ENCODE measurements at places on chromosomes 7 and 10.

DNA sequence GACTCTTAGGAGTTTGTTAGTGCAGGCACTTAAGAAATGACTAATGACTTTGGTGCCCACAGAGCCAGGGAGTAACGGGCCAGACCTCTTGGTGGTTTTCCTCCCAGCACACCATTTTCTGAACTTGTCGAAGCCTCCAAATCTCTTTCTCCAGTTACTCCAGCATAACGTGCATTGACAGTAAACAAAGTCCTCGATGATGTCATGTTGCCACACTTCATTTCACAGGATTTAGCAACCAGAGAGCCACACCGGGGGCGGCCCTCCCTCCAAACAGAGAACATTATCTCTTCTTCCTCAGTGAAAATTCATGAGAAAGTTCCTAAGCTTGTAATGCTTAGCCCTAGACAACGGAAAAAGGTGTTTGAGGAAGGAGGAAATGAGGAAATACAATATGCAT is 4.0 kb upstream of the SVOPL start:
- DNase-seq: no peak

DNA sequence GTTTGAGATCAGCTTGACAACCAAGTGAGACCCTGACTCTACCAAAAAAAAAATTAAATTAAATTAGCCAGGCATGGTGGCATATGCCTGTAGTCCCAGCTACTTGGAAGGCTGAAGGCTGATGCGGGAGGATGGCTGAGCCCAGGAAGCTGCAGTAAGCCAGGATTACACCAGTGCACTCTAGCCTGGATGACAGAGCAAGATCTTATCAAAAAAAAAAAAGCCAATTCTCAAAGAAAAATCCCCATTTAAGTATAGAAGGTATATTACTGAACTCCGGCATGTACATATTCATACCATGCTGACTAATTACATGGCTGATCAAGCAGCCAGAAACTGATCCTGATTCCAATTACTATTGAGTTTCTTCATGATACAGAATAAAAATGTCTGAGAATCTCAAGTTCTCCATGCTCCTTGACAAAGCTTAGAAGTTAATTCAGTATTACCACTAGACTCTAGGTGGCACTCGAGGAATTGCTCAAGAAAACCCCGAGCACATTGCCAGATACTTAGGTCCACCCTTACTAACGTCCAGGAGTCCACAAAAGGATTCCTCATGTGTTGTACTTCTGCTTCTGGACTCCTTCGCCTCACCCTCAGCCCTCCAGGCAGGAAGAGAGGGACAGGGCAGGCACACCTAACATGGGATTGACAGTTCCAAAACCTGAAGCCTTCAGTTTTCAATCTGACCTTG is 148.9 kb downstream of the PARD3 start:
- no peak for DNase-seq

GRCh38 chr10:31782701-31783100 is 145.9 kb downstream of the ARHGAP12 start:
- no peak for DNase-seq

GRCh38 chr10:108167766-108168165 is 1003.3 kb upstream of the SORCS1 start:
- no peak for DNase-seq

- DNase-seq: no peak
These were observed 47.2 kb downstream of the PYROXD2 start for GRCh38 chr10:98367604-98368451.

DNA sequence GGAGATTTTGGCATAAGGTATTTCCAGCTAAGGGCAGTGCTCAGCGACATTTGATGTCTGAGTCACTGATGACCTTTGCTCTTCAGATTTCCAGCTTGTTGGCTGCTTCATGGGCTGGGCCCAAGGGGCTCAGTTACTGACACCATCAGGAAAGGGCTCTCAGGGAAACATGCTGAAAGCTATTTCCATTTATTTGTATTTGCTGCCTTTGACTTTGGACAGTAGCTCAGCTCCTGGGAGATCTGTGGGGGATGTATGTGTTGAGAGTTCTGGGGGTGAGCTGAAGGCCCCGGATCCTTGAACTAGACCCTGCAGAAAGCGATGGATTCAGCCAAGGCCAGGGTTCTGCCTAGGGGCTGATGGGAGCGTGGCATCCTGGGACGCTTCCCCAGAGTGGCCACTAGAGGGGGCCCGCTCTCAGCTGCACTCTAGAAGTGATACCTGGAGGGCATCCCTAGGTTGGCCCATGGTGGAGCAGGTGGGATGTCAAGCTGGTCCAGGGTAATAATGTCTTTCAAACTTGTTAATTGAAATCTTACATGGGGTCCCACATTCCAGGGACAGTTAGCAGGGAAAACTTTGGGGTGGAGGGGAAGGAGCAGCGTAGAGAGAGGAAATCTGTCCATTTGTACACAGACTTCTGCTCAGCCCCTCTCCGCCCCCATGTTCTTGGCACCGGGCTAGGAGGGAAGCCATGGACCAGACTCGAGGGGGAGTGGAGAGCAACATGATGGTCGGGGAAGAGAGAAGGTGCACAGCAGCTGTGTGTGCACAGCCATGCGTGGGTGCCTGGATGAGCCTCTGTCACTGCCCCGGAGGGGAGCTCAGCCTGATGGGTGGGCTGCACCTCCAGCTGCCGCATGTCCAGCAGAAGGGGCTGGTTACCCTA is 3.0 kb upstream of the BTBD16 start:
- DNase-seq: peak; percentile 52

GRCh38 chr10:76007667-76008181 is 576.3 kb downstream of the LRMDA start:
- no peak for DNase-seq

DNA sequence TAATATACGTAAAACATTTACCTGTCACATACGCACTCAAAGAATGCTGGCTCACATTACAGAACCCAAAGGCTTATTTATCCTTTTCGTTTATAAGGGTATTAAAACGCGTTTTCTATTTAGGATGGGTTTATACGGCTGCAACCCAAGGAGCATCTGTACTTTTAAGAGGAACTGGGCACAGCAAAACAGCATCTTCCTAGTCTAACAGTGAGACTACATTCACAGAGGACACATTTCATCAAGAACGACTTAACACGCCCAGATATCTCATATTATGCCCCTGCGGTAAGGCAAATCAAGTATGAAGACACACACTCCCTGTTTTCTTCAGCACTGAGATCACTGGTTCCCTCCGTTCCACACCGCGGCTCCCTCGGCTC is 533 bp upstream of the DMTF1 start:
- DNase-seq: no peak

DNA sequence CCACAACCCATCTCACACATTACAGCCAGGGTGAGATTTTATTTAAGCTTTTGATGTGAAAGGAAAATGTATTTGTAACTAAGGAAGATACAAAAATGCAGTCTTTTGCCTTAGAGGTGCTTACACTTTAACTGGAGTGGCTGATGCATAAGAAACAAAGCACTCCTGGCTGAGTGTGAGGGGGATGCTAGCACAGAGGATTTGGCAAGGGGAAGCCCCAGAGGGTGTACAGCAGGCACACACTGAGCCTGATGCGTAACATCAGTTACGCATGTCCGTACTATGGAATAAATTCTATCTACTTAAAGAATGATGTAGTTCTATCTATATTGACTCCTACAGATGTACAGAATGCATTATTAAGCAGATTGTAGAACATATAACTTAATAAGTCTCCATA is 17.8 kb downstream of the GIMAP8 start:
- DNase-seq: no peak

All from stimulated activated CD4-positive, alpha-beta T cell treated with anti-CD3 and anti-CD28 coated beads, Interleukin-1b, Interleukin-23, amount 100 ng/mL, for 48 hours (primary cell).